ENCODE measurements at places on chromosomes 2 and 18.

- no peak for DNase-seq
These were observed 185.4 kb downstream of the SETBP1 start for GRCh38 chr18:44866103-44866502.

- no peak for DNase-seq
These were observed 38.7 kb downstream of the MCFD2 start for GRCh38 chr2:46876741-46877384.

DNA sequence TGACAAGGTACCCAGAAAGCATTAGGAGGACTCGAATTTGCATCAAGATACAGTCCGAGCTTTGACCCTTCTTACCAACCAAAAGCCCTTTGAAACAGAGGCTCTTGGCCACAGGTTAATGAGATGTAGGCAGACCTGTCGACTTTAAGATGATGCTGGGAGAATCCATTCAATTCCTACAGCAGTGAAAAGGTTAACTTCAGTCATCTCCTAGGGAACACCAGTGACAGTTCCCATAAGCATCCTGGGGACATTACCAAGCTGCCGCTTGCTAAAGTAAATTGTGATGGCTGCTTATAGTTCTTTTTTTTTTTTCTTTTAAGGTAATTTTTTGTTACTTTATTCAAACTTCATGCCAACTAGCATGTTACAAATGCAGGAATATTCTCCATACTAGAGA is 379.3 kb downstream of the SOX11 start:
- no peak for DNase-seq

GRCh38 chr2:60926741-60927552 is 45.6 kb downstream of the REL start:
- DNase-seq, result no peak

- no peak for DNase-seq
These were observed 11.7 kb upstream of the MYO1B start for GRCh38 chr2:191233533-191233932.

DNA sequence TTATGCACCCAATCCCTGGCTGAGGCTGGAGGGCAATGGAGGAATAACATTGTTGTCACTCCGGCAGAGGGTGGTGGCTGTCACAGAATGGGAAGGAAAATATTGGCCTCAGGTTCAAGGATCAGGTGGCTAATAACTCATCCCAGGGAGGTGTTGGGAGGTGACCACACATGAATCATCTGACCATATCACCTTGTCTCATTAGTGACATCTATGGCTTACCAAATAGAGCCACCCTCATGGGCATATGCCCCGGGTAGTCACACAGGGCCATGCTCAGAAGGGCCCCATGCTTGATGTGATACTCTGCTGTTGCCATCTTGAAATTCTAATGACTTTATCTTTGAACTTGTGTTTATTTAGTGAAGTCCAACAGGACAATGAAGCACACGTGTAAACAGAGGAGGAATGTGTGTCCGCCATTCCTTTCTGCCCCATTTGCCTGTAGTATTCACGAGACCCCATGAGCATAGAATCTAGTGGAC is 27.5 kb upstream of the HK2 start:
- no peak for DNase-seq

GRCh38 chr2:85119900-85120299 is 13.3 kb upstream of the TCF7L1 start:
- no peak for DNase-seq

DNA sequence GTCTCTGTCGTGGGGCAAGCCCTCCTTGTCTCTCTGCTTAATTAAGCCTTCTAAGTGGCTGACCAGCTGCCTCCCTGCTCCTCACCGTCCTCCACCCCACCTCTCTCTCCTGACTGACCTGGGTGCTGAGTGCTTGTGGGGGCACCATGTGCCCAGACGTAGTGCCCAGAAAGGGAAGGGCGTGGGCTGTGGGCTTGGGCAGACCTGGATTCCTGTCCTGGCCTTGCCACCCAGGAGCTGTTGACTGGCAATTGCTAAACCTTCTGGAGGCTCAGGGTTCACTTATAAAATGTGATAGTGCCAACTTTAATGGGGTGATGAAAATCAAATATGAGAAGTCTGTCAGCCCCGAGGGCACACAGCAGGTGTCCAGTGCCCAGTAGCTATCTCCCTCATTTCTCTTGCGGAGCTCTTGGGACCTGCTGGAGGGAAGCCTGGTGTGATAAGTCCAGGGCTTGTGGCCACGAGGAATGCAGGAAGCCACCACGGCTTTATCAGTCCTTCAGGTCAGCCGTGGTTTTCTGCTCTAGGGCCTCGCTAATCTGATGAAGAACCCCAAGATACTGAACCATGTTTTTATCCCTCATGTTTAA is 22.0 kb upstream of the INHBB start:
- no peak for DNase-seq

GRCh38 chr2:114061566-114062098 is 171.7 kb downstream of the ACTR3 start:
- no peak for DNase-seq

- no peak for DNase-seq
These were observed 148.2 kb upstream of the GLI2 start for GRCh38 chr2:120587279-120587996.

DNA sequence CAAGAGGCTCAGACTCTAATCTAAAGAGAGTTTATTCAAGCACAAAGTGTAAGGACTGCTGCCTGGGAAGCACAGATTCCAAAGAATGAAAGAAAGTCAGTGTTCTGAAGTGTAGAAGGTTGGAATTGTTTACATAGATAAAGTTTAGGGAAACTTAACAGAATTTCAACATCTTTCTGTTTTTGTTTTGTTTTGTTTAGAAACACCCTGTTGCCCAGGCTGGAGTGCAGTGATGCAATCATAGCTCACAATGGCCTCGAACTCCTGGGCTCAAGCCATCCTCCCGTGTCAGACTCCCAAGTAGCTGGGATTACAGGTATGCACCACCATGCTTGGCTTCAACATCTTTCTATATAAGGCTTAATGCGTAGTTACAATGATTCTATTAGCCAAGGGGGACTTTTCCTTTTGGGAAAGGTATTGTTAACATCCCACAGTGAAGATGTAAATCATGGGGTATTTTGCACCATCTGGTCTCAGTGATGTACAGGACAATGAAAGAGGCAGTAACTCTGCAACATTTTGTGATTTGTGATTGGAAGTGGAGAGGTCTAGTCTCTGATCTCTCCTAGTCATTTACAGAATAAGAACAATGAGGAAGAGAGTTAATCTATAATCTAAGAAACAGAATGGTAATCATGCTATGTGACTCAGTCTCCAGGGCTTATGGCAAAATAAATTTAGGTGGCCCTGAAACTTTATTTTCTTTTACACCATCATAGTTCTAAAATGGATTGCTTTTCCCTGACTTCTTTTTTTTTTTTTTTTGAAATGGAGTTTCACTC is 45.6 kb upstream of the MSH6 start:
- no peak for DNase-seq

DNA sequence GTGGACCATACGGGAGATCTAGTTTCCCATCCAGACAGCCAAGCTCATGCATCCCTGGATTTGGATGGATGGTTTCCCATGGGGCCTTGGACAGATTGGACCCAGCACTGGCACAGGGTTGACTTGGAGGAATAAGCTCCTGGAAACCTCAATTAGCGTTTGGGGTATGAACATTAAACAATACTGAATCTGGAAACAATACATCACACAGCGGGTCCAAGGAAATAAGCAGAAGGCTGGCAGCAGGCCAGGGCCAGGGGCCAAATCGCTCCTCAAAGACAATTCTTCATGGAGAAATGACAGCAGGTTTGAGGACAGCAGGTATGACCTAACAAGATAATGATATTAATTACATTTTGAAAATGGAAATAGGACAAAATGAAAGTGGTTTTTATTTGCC is 540.6 kb downstream of the RIT2 start:
- no peak for DNase-seq

DNA sequence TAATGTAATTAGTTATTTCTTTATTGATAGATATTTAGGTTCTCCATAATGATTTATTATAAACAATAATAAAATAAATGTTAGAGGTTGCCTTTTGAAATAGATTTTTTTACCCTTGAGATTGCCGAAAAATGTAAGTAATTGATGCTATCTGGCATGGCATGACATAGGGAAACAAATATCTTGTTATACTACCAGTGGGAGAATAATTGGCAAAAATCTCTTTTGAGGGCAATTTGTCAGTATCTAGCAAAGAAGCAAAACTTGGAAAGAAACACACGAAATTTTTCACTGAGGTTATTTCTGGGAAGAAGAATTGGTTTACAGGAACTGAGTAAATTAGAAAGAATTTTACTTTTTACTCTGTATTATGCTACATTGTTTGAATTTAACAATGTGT is 547.2 kb upstream of the SETBP1 start:
- DNase-seq, result no peak

- DNase-seq, result no peak
These were observed 48.0 kb downstream of the TEX44 start for GRCh38 chr2:231640641-231641111.

DNA sequence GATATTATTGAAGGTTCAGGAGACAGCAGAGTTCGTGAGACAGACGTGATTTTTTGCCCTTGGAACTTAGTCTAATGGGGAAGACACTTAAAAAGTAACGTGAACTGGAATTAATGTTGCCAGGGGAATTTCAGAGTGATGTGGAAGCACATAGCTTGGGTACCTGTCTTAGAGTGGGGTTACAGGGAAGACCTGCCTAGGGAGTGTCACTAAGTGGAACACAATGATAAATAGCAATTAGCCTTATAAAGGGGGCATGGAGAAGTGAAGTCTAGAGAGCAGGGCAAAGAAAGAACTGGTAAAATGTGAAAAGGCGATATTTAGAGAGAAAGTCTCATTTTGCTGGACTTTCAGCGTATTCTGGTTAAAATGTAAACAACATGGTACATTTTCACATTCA is 306.0 kb upstream of the TCF4 start:
- DNase-seq, result no peak

- no peak for DNase-seq
These were observed 17.3 kb downstream of the PCARE start for GRCh38 chr2:29057006-29057405.

DNA sequence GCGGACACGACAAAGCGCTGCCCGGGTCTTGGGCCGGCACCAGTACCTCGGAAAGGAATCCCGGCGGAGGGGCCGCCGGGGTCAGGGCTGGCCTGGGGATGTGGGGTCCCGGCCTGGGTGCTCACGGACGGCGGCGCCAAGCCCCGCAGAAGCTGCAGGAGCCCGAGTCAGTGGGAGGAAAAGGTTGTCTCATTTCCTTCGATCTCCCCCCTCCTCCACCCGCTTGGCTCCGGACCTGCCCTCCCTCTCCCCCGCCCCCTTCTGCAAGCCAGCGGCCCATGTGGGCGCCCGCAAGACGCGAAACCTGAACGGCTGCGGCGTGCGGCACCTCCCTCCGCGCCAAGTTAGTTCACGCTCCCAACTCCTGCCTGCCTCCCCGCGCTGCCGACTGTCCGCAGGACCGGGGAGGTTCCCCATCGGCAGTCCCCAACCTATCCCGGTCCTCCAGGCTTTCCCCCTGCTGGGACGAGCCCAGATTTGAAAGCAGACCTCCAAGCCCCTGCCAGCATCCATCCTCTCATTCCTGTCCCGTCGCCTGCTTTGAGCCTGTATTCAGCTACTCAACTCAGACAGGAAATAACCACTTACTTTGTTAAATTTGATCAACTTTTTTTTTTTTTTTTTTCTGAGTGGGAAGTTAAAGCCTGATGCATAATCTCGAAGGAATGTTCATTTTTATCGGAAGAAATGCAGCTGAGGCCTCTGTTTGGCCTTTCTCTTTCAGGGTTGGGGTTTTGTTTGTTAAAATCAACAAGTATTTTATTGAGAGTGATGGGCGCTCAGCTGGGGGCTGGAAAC is at the start of gene EVA1A:
Gene EVA1A, minus strand, starts transcription at position 172 of the 798 bp plus-strand sequence. CDS start 42,799 bp downstream, outside the sequence.
- DNase-seq, result no peak

GRCh38 chr18:59189008-59189407 is 30.9 kb upstream of the GRP start:
- no peak for DNase-seq

GRCh38 chr2:67246791-67247190 is 150.3 kb upstream of the ETAA1 start:
- DNase-seq, result no peak

GRCh38 chr2:85665264-85665937 is 2.6 kb downstream of the SFTPB start:
- DNase-seq, result no peak

All from activated T-cell treated with anti-CD3 and anti-CD28 coated beads for 1 hour (primary cell).